HS-5 (cell line): ENCODE measurements at places on chromosomes 12 and 14.

- DNase-seq, result no peak
Measured at GRCh38 chr14:96130391-96130790, 74.2 kb upstream of the BDKRB2 start.

- DNase-seq, result peak; percentile 29
Measured at GRCh38 chr12:129659961-129660622, 243.7 kb downstream of the TMEM132D start.

DNA sequence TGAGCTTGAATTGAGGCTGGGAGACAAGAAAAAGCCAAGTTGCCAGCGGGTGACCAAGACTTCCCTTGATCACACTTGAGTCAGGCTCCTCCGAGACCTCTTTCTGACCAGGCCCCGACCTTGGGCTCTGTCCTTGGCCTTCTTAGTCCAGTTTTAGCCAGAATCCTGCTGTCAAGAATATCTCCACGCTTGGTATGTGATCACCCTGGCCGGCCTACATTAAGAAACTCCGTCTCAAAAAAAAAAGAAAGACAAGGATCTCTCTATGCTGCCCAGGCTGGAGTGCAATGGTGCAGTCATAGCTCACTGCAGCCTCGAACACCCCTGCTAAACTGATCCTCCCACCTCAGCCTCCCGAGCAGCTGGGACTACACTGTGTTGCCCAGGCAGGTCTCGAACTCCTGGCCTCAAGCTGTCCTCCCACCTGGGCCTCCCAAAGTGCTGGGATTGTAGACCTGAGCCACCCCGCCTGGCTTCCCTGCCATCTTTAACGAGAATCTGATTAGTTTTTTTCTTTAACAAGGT is 1.0 kb upstream of the ITPK1 start:
- no peak for DNase-seq

DNA sequence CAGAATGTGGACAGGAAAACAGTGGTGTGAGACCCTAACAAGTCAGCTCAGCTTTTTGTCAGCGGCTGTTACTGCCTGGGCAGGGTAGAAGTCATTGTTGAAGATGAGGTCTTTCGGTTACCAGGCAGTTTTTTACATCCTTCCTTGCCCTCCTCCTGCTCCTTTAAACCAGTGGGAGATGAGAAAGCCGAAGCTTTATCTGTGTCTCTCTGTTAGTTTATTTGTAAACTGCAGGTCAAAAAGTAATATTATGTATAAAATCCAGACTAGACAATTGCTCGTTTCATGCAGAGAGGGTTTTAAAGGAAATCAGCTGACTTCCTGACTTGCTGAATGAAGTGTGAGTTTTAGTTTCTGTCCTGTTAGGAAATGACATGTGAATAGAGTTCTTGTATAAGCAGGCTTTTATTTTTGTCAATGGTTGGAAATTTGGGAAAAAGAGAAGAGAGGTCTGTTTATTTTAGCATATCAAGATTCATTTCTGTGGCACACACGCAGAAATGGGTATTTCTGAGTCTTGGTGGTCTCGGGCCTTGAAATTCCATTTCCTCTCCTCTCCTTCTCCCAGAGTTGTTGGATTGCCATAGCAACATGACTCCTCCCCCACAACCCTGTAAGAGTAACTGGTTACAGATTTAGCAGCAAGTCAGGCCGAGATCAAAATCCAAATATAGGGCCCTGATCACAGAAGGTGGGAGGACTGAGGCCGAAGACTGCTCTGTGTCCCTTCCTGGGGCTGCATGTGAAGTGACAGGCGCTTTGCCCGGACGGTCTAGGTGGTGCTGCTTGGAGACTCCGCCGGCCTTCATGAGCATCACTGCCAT is 60.8 kb downstream of the SAMD4A start:
- no peak for DNase-seq

DNA sequence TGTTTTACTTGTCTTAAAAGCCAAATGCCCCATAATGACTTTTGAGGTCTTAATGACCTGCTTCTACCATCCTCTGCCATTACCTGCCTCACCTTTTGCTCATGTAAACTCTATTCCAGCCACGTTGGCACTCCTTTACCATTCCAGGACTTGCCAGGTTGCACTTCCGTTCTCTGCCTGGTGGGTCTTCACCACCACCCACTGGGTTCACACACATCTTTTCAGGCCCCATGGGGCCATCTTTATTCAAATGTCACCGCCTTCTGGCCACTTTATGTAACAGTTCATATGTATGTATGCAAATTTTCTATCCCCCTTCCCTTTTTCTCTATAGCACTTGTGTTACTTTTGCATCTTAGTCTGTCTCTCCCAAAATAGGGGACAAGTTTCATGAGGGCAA is 57.7 kb downstream of the ATP2A2 start:
- DNase-seq, result no peak

- no peak for DNase-seq
Measured at GRCh38 chr14:64260418-64260817, 33.8 kb downstream of the ESR2 start.

DNA sequence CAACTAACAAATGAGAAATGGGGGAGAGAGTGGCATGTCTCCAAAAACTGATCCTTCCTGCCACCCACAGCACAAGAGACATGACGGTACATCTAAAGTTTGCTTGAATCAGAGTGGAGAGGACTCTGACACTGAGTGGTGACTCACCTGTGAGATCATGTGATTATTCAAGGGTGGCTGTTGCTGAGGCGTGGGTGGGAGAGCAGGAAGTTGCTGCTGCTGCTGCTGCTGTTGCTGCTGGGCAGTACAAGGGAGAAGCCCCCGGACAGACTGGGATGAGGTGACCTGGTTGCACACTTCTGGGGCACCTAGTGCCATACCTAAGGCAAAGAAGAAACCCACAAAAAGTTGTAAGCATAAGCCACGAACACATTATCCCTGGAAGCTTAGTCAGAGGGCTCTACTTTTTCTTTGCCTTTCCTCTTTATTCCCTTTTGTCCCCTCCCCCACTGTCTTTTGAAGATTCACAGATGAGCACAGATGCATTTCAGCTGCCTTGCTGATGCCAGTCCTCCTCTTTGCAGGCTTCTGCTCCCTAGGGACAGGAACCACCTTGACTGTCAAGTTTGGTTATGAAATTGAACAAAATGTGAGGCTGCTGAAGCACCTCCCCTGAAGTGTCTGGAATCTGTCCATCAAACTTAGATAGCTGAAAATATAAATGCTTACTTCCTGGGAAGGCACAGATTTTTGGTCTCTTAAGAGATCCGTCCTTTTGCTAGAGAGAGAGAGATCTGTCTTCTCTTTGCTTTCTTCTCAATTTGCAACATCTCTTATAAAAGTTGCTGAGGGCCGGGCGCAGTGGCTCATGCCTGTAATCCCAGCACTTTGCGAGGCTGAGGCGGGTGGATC is 29.4 kb upstream of the STAC3 start:
- peak; percentile 80 for DNase-seq

- no peak for DNase-seq
Measured at GRCh38 chr14:90778571-90779255, 37.5 kb downstream of the TTC7B start.

DNA sequence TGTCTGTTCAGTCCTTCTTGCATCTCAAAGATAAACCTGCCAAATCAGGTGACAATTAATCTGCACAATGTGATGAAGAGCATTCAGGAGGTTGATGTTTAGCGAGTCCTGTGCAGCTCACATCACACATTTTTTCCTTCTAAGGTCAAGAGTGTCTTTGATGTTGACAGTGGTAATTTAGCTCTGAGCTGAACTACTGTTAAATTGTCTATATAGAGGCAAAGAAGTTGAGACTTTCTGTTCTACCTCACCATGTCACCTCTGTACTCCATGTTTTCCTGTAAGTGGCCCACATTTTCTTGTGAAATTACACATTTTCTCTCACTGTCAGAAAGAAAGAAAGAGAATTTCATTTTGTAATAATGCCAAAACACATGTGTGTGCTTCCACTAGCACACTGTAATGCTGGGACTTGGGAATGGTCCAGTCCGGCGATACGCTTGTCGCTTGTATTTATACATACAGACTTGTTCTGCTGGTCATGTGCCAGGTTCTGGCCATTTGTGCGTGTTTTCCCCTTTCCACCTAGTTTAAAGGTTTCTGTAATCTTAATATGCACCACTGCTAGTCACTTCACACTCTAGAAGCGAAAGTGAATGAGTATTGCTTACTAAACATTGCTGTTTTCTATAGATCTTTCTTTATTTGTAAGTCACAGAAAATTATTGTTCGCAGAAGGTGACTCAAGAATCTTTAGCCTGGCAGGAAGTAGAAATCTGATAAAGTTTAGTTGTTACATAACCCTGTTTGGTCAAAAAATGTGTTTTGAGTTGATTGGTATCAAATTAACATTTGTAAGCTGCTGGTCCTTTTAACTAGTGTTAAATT is 328.9 kb downstream of the TMTC2 start:
- no peak for DNase-seq

DNA sequence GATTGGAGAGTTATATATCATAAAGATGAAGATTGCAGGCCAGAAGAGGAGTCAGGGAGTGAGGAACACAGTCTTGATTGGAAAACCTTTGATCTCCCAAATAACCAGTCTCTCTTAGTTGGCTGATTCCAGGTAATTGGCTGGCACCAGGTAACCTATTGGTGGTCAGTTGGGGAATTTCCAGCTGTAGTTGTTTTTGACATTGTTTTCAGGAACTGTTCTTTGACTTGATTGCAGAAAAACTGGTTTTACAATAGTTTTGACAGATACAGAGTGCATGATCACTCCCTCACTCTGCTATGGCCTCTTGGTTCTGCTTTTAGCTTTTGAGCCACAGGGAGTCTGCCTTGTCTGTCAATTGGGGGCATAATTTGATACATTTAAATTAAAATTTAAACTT is 71.6 kb downstream of the ZNF641 start:
- no peak for DNase-seq

DNA sequence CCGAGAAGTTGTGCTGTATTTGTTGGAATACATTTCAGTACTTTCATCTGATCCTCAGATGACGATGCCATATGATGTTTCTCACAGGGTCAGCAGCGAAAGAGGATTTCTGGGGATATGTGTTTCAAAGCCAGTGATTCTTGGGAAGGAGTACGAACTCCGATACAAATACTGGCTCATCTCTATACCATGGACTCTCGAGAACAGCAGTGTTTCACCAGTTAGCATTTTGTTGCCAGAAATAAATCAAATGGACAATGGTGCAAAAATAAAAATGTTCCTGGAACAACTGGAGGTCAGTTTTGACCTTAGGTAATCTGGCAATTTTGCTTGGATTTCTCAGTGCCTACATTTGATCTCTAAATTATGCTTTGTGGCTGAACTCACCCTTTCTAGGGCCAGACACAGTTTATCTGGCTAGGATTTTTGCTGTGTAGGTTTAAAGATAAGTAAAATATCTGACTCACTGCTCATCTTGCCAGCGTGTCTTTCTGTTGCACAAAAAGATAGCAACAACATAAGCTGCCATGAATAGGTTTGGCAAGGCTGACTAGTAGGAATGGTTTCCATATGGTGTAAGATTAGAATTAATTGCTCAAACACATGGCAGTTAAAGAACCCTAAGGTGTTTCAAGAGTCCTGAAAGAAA is 11.0 kb upstream of the MGP start:
- peak; percentile 25 for DNase-seq

- no peak for DNase-seq
Measured at GRCh38 chr14:80426683-80427082, 215.4 kb upstream of the DIO2 start.

- no peak for DNase-seq
Measured at GRCh38 chr12:2803635-2804392, 8.7 kb upstream of the ITFG2 start.

- no peak for DNase-seq
Measured at GRCh38 chr14:72685456-72685855, 208.4 kb downstream of the DPF3 start.

DNA sequence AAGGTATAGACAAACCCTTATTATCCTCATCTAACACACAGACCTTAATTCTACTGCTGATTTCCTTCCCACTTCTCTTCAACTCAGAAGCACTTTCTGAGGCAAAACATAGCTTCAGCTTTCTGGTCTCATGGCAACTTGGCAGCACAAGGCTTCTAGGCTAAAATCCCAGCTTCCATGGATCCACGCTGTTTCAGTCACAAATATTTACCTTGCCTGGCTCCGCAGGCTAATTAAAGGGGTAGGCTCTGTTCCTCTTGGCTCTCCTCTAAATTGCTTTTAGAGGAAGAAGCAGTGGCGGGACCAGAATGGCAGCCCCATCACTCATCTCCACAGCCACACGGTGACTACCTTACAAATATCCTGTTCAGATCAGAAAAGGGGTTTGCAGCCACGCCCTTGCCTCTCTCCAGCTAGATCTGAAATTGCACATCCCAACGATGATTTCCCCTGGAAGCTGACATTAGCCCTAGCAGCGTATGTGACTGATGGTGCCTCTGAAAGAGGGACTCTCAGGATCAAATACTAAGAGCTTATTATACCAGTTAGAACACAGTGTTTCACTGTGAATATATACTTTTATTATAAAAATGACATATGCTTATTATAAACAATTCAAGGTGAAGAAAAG is 221.5 kb upstream of the NUDT4 start:
- no peak for DNase-seq

DNA sequence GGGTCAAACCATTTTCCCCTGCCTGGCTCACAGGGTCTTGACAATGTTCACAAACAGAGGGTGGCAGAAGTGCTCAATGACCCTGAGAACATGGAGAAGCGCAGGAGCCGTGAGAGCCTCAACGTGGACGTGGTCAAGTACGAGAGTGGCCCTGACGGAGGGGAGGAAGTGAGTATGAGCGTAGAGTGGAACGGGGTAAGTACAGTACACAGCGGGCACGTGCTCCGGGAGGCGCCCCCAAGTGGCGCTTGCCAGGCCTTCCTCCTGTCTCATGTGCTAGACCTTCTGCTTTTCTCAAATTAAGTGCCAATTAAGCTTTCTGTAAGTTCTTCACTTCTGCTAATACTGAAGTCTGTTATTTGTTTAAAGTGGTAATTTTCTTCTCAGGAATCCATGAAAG is 35.9 kb downstream of the XRCC3 start:
- DNase-seq, result no peak

DNA sequence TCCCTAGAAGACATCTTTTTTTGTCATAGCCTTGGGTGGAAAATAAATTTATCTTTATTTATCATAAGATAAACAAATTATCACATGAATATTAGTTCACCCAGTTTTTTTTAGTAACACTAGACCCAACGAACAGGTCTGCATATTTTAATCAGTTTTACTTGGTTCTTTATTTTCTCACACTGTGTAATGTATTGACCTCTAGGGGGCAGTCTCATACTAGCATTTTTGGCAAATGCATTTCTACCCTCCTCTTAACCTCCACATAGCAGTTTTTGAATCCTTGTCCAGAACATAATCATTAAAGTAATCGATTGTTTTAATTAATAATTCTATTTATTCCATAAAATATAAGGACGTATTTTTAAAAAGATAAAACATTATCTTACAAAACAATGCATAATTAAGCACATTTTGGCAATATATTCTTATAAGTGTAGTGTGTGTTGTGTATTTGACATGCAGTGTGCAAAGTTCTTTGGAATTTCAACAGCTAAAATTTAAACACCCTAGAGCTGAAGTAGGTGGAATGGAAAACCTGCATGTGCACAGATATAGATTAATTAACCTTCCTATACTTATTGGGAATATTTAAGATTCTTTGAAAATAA is 31.6 kb upstream of the PTPRQ start:
- peak; percentile 38 for DNase-seq

DNA sequence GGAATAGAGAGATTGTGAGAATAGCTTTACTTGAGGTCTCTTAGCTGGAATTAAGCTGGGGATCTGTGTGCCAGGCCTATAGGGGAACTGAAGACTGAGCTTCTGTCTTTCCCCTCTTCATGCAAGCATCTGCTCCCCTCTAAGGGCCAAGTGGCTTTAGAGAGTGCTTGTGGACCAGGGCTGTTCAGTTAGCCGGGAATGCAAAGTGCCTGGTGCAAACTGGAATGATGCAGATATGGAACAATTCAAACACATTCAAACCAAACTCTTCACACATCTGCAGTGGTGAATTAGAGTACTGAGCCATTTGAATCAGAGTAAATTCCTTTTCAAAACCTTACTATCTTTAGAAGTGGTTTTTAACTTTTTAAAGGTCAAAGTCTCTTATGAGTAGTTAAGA is 99.0 kb downstream of the LIN7A start:
- DNase-seq, result no peak
